ENCODE measurements at places on chromosomes 6 and 20.
A peak's percentile ranks its signal among the peaks of the same experiment; 100 is the strongest.

- peak; percentile 59 for DNase-seq
These were observed 200.6 kb downstream of the GMPR start for GRCh38 chr6:16438718-16439591.

DNA sequence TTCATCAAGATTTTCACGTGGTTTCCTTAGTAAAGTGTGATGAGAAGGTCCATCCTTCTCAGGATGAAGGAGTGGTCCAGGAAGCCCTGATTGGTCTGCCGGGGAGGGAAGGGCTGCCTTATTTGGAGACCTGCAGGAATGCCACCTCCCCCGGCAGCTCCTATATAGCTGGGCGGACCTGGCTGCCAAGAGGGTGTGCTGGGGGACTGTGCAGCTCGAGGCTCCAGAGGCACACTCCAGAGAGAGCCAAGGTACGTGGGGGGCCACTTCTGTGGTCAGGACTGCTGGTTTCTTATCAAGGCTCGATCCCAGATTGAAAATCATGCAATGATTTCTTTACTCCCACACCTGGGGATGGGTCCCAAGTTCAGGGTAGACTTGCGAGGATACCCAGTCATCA, at the start of gene PRND:
Gene PRND (plus strand): TSS at position 191 of the 400 bp plus-strand sequence. CDS start 2,643 bp downstream, outside the sequence.
- no peak for DNase-seq

- DNase-seq = no peak
These were observed 133.9 kb upstream of the BTN3A2 start for GRCh38 chr6:26231006-26231587.

GRCh38 chr6:37794825-37795224, 24.7 kb upstream of the ZFAND3 start:
- no peak for DNase-seq

- no peak for DNase-seq
These were observed 29.9 kb downstream of the COX4I2 start for GRCh38 chr20:31667315-31668285.

GRCh38 chr20:50624351-50625016, 66.9 kb downstream of the RIPOR3 start:
- no peak for DNase-seq

GRCh38 chr20:31674895-31675827, 37.4 kb downstream of the COX4I2 start:
- DNase-seq = peak; percentile 92

GRCh38 chr6:6002005-6002847, 4.5 kb downstream of the NRN1 start:
- no peak for DNase-seq

DNA sequence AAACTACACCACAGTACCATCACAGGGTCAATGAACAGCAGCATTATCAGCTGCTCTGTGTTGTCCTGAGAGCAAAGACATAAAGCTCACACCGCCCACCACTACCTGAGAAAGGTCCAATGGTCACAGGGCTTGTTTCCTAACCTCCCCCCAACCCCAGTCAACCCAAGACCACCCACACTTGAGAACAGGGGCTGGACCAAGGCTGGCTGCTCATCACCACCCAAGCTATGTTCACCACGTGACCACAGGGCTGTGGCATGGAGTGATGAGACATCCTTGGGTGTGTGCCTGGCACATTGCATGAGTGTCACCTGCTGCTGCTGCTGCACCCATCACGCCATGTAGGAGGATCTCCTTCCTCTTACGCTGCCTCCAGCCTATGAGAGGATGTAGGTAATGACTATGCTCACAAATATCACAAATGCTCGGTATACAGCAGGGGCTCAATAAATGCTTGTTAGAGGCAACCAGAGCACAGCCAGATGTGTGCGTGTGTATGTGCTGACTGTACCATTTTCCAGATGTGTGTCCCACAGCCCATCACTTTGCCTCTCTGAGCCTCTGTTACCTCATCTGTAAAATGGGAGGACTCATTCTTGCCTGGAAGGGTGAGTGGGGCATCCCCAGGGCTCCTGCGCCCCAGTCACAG, 23.3 kb upstream of the SIRPA start:
- peak; percentile 20 for DNase-seq

- no peak for DNase-seq
These were observed 159.0 kb downstream of the TRIM27 start for GRCh38 chr6:28764761-28765282.

GRCh38 chr20:805713-806112, 27.8 kb upstream of the FAM110A start:
- DNase-seq = no peak

DNA sequence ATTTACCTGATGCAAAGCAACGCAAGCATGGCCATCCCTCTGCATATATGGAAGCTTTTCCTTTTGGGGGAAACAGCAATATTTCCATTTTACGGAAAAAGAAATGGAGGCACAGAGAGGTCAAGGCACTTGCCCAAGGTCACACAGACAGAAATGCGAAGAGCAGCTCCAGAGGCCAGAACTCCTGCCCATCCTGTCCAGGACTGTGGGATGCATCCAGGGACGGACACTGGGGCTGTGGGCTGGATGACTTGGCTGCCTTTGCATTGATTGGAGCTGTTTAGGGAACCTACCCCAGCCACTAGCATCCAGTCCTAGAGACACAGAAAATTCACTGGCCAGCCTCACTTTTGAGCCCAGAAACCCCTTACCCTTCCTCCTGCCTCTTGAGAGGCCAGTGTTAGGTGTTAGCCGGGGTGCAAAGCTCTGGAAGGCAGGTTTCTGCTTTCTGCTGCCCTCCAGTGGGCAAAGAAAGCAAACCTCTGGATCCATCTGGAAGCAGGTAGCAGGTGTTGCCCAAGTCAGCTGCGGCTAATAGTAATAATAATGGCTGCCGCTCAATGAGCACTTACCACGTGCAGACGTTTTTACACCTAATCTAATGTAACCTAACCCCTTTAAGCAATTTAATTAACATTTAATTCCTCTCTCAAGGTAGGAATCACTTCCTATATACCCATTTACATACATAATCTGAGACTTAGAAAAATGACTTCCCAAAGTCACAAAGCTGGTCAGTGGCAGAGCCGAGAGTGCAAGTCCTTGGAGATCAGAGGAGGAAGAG, 31.7 kb upstream of the CCN5 start:
- peak; percentile 57 for DNase-seq

DNA sequence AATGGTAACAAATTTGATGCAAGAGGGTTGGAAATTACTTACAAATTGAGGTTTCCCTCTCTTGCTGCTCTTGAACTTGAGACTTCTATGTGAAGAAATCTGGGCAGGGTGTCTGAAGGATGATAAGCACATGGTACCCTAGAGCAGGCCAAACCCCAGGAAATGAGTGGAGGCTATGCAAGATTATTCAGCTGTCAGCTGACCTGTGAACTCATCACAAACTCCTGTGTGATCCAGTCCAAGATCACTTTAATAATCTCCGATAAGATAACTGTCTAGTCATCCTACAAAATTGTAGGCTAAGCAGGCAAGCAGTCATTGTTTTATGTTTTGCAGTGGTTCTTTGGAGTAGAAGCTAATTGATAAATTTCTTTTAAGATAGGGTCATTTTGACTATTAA, 213.1 kb downstream of the BTBD3 start:
- DNase-seq = no peak

DNA sequence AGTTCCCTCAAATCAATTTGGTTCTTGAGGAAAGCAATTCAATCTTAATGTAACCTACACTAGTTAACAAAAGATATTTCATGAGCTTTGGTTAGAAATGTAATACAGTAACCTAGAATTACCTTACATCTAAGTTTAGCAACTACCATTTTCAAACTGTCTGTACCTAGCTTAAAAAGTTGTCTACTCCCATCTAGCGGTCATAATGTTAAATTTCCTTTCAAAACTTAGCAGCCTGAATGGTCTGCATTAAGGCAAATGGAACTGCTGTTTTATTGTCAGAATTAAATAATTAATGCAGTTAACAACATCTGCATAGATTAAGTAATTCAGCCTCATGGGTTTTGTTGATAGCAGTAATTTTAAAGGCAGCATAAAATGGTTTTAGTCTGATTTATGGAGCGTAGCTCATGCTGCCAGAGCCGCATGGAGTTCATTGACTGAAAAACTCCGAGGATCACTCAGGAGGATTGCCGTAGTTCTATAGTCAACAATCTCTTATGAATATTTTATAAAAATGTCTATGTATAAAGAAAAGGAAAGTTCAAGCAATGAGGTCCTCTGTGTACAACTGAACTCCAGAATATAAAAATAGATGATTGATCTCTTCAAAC, 485.4 kb upstream of the MANEA start:
- DNase-seq = peak; percentile 37

- no peak for DNase-seq
These were observed 34.9 kb downstream of the PTPN1 start for GRCh38 chr20:50545126-50545525.

- no peak for DNase-seq
These were observed 291.6 kb downstream of the TAF4 start for GRCh38 chr20:61773926-61774587.

DNA sequence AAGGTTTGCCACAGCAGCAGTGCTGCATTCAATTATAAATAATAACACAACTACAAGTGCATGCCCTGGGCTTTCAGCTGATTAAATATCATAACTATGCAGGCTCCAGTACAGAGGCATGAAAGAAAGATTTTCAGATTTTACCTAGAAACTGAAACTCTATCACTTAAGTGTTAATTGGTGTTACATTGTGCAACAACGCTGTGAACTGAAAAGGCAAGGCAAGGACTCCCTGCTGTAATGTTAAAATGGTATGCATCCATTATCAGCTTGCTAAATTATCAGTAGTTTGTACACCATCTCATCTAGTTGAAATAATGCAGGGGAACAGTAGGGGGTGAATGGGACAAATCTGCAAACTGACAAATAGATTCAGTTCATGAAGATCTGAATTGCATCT, 976.7 kb upstream of the MANEA start:
- no peak for DNase-seq

DNA sequence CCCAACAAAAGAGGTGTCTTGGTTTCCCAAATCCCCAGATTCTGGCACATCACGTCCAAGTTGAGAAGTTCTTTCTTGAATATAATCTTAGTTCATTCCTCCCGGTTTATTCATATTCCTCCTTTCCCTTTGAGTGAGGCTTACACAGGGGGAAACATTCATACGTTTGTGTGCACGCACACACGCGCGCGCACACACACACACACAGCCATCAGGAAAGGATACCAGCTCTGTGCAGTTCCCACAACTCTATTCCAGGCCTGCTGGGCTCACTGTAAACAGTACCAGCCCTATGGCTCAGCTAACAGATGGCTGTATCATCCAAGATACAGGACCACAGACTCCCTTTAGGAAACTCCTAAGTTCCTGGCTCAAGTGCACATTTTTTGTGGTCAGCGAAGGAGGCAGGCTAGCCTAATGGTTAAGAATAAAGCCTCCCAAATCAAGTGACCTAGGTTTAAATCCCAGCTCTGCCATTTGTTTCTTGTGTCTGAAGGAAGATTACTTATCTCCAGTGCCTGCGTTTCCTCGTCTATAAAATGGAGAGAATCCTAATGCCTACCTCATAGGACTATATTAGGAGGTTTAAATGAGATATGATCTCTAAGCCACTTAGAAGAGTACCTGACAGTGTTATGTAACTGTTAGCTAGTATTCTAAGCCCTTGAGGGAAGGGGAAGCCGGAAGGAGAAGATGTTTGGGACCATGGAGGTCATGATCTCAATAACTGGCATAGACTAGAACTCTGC, 3.7 kb upstream of the TAF8 start:
- no peak for DNase-seq

GRCh38 chr6:85348643-85349042, 101.2 kb upstream of the NT5E start:
- DNase-seq = no peak

DNA sequence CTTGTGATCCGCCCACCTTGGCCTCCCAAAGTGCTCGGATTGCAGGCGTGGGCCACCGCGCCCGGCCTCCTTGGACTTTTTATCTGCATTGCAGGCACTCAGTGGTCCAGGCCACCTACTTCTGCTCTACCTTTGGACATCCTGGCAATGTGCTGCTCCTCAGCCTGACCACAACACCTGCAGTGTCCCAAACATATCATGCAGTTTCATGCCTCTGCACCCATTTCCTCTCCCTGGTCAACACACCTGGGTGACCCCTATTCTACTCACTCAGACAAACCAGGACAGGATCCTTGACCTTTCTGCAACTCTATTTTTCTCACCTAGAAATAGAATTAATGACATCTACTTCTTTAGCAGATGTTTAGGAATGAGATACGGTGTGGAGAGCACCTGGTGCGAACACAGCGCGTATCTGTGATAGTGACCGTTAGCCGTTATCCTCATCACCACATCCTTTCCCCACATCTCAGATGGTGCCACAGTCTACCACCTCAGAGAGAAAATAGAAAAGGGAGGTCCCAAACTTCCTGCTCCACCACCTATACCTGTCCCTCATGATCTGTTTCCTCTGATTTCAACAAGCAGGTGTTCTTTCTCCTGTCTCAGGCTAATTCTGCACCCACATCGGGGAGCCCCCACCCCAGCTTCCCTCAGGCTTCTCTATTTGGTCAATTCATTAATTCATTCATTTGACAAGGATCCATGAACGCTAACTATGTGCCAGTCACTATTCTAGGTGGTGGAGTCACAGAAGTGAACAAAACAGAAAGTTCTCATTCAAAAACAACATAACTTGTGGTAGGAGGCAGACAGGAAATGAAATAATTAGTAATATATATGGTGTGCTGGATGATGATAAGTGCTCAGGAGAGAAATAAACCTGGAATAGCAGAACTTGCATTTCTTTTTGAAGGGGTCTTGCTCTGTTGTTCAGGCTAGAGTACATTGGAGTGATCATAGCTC, 4.3 kb upstream of the BTN3A2 start:
- DNase-seq = no peak

DNA sequence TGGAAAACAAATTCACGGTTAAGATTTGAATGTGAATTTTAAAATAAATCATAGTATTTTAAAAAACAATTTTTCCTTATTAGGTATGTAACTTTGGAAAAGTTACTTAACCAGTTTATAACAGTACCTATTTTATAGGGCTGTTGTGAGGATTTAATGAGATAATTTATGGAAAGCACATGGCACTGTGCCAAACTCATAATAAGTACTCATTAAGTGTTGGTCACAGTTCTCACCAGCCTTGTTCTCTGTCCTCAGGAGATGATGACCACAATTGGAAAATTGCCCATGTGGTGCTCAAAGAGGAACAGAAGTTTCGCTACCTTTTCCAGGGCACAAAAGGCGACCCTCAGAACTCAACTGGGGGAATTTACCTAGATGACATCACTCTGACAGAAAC, 39.6 kb downstream of the MEP1A start:
- DNase-seq = no peak

DNA sequence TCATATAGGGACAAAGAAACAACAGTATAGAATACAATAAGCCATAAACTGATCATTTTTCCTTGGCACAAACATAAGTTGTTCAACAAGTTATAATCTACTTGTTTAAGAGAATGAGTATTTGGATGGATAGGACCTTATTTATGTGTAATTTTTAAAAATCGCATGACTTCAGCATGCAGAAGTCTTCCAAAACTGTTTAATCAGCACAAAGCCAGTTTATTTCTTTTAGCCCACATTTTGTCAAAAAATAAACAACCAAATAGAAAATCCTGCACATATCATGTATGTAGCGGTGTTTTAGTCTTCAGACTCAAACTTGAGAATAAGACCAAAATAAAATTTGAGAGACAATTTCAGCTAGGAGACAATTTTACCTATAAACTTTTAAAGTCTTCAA, 304.7 kb downstream of the TRDN start:
- DNase-seq = no peak

- no peak for DNase-seq
These were observed 621.9 kb downstream of the GRIK2 start for GRCh38 chr6:102015431-102015830.

GRCh38 chr6:149717255-149717587, 680 bp downstream of the LATS1 start:
- no peak for DNase-seq

- DNase-seq = no peak
These were observed 316.2 kb downstream of the DHX35 start for GRCh38 chr20:39278230-39278788.

Measured in activated CD4-positive, alpha-beta T cell treated with anti-CD3 and anti-CD28 coated beads, Interleukin-2, Interleukin-6, amounts not matched to agents 100 ng/mL and 50 ng/mL, durations not matched to agents 16 hours and 8 hours (primary cell).